ENCODE measurements at places on chromosomes 13 and 19. TPM values are rescaled to one million over a fixed set of nuclear protein-coding genes. Genes with fewer than 3 reads are reported as not detected.

- no peak for DNase-seq
Measured at GRCh38 chr13:97743938-97744337, 209.5 kb upstream of the IPO5 start.

DNA sequence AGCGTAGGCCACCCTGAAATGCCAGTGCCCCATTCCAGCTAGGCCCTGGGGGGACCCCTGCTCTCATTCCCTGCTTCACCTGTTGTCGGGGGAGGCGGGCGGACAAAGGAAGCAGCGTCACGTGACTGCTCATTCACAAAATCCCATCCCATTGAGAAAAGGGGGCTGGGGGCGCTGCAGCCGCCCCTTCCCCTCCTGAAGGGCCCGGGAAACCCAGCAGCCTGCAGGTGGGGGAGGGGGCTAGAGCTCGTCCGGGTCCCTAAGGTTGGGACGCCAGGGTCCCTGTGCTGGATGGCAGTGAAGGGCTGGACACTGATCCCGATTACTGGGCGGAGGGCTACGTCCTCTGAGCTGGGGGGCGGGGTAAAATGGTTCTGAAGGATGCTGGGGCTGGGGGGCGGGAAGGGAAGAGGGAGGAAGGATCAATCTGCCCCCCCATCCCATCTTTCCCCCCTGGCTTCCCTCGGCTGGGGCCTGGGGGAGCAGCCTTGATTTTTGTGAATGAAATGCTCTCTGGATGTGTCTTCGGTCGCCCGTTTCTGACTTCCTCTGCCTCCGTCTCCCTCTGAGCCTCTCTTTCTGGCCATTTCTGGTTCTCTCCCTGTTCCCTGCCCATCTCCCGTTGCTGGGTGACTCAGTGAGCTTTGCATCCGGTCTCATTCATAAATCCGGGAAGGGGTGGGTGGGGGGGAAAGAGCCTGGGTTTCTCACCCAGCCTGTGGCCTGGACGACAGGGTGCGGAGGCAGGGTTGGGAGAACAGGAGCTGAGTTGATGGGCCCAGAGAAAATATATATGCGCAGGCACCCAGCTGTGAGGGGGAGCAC is 816 bp downstream of the SPRED3 start:
- no peak for DNase-seq

DNA sequence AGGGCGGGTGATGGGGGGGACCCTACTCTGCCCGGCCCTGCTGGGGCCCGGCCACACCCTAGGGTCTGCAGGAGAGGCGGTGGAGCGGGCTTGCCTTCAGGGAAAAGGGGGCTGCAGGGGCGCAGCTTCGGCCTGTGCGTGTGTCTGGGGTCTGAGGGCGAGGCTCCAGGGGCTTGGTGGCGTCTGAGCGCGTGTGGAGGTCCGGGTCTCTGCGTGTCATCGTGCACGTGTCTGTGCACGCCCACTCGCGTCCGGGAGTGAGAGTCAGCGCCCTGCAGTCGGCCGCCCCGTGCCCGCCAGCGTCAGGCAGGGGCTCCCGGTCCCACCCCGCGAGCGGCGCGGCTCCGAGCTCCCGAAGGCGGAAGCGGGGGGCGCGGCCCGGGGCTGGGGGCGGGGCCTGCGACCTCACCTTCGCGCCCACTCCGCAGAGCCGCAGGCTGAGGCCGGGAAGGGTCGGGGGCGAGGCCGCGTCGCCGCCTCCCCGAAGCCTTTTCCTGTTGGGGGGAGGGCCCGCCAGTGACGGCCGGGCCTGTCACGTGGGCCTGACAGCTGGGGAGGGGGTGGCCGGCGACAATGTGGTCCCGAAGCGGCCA is at the start of gene ARHGAP45:
ARHGAP45 (plus strand) TSS at position 420 of the 593 bp plus-strand sequence. CDS start 239 bp downstream, outside the sequence.
- DNase-seq: no peak

- no peak for DNase-seq
Measured at GRCh38 chr13:60331249-60332012, 65.6 kb upstream of the TDRD3 start.

- no peak for DNase-seq
Measured at GRCh38 chr19:17855280-17856152, 4.2 kb upstream of the RPL18A start.

- DNase-seq: no peak
Measured at GRCh38 chr19:35673121-35673804, 6.9 kb downstream of the UPK1A start.

DNA sequence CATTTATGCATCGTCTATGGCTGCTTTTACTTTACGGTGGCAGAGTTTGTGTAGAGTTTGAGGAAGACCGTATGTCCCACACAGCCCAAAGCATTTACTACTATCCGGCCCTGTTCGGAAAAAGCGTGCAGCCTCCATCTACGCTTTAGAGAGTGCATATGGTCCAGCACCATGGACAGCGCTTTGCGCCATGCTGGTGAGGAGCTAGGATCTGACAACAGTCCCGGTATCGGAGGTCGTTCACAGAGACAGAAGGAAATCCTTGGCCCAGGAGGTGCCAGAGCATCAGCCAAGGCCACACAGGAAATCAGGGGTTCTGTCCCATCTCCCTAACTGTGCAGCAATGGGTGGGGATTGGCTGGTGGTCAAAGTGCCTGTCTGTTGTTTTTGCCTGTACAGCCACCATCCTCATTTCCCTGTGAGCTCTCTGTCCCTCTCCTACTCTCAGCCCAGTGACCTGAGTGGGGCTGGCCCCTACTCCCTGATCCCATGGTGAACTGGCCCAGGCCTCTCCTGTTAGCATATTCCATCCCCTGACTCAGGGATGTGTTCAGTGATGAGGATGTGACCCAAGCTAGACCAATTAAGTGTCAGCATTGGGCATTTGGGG is 16.2 kb upstream of the PRODH2 start:
- DNase-seq: peak; percentile 28

GRCh38 chr19:35375505-35376307 is 4.8 kb downstream of the GPR42 start:
- DNase-seq: no peak

DNA sequence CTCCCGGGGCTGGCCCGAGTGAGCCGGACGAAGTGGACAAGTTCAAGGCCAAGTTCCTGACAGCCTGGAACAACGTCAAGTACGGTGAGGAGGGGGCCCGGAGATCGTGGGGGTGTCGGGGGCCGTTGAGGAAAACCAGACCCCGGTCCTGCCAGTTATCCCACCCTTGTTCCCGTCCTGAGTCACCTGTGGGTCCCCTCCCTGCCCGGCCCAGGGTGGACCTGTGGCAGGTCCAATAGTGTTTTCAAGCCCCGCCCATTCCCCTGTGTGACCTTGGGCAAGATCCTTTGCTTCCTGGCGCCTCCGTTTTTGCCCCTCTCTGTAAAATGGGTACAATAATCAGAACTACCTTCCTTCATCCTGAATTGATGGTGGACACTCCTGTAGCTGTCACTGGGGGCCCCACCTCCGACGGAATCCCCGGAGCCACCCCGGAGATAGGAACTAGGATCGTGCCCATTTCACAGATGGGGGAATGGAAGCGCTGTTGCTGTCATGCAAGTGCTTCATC is 593 bp downstream of the ATG4D start:
- no peak for DNase-seq

DNA sequence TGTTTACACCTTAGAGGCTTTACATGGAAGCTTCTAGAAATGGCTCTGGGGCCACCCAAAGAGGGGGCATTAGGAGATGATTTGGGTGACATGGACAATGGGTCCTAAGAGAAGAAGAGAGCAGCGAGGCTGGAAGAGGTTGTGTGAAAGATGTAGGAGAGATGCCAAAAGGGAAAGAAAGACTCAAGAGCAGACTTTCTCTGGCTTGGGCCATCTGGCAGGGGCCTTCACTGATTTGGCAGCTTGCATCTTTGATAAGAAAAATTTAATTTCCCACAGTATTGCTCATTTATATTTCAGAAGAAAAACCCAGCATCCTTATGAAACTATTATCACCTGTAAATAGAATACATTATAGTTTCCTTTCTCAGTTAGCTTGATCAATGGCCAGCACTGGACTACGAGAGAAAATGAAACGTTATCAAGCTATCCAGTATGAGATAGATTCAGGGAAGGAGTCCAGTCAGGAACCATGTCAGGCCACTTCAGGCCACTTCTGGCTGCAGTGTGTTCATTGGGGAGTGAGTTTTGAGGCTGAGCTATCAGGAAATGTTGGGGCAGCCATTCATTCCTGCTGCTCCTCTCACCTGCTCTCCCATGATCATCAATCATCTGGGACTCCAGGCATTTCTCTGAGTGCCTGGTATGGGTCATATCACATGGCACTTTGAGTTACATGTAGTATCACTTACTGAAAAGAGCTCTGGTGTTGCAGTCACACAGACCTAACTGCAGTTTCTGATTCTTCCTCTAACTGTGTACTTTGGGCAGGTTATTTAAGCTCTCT is 10.3 kb downstream of the SCEL start:
- no peak for DNase-seq

- no peak for DNase-seq
Measured at GRCh38 chr13:36090592-36090991, 40.6 kb downstream of the DCLK1 start.

DNA sequence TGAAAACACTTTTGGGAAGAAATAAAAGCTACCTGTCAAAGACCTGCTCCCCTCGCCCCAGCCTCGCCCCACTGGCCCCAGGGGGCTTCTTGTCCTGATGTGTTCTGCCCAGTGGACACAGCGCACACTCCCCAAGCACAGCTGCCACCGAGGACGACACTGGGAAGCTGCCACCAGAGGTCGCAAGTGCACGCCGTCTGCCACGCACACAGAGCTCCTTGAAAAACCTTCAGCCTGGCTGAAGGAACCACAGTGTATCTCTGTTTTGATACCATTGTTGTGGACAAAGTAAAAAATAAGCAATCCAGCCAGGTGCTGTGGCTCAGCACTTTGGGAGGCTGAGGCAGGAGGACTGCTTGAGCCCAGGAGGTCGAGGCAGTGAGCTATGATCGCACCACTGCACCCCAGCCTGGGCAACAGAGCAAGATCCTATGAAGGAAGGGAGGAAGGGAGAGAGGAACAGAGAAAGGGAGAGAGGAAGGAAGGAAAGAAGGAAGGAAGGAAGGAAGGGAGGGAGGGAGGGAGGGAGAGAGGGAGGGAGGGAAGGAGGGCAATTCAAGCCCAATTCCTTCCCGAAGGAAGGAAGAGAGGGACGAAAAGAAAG is 57.3 kb downstream of the CEBPG start:
- DNase-seq: no peak

DNA sequence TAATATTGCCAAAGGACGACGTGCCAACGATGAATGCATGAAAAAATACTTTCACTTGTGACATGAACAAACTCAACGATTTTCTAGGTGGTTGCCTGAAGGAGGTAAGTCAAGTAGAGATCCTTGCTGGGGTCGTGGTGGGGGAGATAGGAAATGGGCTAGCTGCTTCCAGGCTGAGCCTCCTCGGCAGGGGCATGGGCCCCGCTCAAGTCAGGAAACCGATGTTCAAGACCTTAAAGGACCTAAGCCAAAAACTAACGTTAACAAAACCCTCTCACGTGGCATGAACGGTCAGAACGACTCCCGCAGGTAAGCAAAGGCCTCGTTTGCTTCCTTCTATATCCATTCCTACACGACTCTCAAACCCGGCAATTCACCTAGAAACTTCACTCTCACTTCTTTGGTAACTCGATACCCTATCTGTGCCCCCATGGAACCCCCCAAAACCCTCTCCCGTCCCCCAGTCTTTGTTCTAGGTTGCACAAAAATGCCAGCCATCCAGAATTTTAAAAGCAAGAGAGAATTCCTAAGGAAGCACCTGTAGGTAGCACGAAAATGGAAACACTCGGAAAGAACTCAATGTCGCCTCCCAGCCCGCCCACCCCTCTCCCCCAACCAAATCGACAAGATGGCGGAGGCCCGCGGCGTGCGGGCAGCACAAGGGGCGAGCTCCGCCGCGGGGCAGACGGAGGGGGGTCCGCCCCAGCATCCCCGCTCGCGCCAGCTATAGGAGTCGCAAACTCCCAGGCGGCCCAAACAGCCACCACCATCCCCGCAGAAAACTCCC is 13.6 kb downstream of the ACP4 start:
- DNase-seq: no peak

- no peak for DNase-seq
Measured at GRCh38 chr19:30097746-30098280, 155.8 kb downstream of the URI1 start.

DNA sequence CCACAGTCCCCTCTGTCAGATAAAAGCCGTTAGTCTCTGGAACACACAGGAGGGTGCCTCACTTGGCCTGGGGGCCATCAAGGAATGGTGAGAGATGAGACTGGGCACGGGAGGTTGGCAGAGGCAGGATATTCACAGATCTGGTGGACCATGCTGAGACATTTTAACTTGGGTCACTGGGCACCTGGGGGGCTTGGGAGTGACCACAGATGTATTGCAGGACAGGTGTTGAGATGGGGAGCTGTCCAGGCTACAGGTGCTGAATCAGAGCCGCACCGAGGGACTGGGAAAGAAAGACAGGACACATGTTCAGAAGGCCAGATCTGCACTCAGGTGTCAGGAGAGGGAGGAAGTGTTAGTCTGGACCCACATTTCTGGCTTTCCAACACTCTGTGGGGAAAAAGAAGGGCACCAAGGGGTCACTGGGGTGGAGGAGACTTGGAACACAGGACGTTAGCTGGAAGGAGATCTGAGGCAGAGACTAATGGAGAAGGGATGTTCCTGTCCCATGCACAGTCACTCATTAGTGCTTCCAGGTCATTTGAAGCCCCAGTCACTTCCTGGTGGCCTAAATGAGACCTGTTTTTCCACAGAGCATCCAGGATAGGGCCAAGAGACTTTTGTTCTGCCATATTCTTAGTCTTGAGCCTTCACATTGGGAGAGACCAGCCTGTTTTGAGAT is 56.1 kb downstream of the CHST8 start:
- no peak for DNase-seq

GRCh38 chr19:51547397-51548212 is 16.1 kb upstream of the SIGLEC6 start:
- DNase-seq: no peak

DNA sequence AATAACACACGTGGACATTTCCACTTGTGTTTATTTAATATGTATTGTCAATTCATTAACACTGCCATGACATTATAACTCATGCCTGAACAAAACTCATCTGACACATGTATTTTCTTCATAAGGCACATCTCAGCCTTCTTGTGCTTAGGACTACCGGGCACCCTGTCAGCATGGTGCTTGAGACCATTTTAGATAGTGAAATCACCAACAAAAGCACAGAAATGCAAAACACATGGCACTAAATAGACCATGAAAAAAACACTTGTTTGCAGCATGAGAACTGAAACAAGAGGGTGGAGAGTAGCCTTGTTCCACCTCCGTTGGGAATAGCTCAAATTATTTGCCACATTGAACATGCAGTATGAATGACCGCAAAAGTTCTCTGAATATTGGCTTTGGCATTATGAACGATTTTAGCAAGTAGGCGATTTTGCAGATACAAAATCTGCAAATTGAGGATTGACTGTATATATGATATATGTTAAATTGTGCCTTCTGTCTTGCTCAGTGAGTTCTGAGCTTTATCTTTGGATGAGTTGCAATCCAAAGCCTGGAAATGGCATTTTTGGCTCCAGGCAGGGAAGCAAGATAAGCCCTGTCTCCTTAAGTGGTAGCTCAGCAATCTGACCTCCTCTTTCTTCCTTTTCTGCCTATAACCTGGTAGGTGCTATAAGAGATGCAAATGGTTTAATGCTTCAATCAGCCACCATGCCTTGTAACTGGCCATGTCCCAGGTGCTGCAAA is 328.2 kb downstream of the HS6ST3 start:
- DNase-seq: no peak

Gene LEUTX
- polyA plus RNA-seq: not detected

Gene CAMSAP3
- 2.0 TPM for polyA plus RNA-seq

Gene MCEMP1
- polyA plus RNA-seq: 1.1 TPM

Gene CRX
- polyA plus RNA-seq: not detected

Gene GYS1
- 39.5 TPM for polyA plus RNA-seq

Gene SRRM5
- polyA plus RNA-seq: 0.23 TPM

Gene ACP7
- 0.05 TPM for polyA plus RNA-seq

Gene SIX5
- 51.1 TPM for polyA plus RNA-seq

Gene CYP4F12
- polyA plus RNA-seq: 31.0 TPM

Gene TMEM221
- 0.82 TPM for polyA plus RNA-seq

Gene ZNF888
- polyA plus RNA-seq: 4.2 TPM

Gene MYO1F
- 7.7 TPM for polyA plus RNA-seq

Gene PGLYRP2
- 0.08 TPM for polyA plus RNA-seq

Gene ZNF441
- polyA plus RNA-seq: 7.4 TPM
